ENCODE measurements at places on chromosomes 6 and 20.

- no peak for DNase-seq
Observed at GRCh38 chr20:2112910-2113309, 11.3 kb downstream of the STK35 start.

- peak; percentile 18 for DNase-seq
Observed at GRCh38 chr20:54139188-54139587, 34.6 kb downstream of the CYP24A1 start.

GRCh38 chr6:33840048-33840926 is 36.5 kb upstream of the MLN start:
- peak; percentile 99 for DNase-seq

DNA sequence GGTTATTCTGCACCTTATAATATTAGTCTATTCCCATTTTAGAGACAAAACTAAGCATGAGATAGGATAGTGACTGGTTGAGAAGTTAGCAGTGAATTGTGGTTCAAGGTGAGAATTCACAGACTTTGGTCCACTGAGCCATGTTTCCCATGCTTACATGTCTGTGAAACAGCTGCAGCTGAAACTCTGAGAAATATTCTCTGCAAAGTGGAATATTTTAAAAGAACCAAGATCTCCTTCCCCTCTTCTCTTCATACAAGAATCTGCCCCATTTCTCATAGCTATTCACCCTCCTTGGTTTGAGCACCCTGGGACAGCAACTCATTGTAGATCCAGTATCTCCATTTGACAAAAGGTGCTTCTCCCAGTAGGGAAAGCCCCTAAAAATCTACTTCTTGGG is 70.2 kb upstream of the TMEM170B start:
- DNase-seq, result no peak

DNA sequence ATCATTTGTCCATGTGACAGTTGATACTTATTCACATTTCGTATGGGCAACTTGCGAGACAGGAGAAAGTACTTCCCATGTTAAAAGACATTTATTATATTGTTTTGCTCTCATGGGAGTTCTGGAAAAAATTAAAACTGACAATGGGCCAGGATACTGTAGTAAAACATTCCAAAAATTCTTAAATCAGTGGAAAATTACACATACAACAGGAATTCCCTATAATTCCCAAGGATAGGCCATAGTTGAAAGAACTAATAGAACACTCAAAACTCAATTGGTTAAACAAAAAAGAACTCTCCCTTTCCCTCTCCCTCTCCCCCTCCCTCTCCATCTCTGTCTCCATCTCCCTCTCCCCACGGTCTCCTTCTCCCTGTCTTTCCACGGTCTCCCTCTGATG is 19.4 kb upstream of the EIF2S2 start:
- DNase-seq, result peak; percentile 26

DNA sequence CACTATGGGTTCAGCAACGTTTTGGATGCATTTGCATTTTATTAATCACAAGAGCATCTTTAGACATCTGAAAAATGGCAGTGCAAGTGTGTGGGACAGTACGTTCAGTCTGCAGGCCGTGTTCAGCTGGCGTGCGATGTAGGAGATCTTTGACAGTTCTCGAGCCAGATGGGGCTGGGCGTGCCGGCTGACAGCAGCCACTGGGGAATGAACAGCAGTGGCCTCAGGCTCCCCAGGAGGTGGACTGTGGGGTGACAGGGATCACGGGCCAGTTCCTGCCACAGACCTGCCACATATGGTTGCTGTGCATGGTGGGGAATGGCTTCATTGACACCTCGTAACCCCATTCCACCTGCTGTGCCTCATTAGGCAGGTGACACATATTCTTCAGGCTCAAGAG is 16.4 kb upstream of the MLN start:
- peak; percentile 8 for DNase-seq

GRCh38 chr6:139343052-139343750 is 31.2 kb downstream of the CITED2 start:
- DNase-seq, result no peak

GRCh38 chr6:79127660-79128059 is 49.6 kb upstream of the PHIP start:
- DNase-seq, result no peak

GRCh38 chr6:95848717-95849116 is 167.1 kb upstream of the FUT9 start:
- DNase-seq, result no peak

- no peak for DNase-seq
Observed at GRCh38 chr6:124420116-124420840, 542.0 kb upstream of the RNF217 start.

GRCh38 chr6:11810039-11810541 is 31.5 kb upstream of the ADTRP start:
- peak; percentile 89 for DNase-seq

DNA sequence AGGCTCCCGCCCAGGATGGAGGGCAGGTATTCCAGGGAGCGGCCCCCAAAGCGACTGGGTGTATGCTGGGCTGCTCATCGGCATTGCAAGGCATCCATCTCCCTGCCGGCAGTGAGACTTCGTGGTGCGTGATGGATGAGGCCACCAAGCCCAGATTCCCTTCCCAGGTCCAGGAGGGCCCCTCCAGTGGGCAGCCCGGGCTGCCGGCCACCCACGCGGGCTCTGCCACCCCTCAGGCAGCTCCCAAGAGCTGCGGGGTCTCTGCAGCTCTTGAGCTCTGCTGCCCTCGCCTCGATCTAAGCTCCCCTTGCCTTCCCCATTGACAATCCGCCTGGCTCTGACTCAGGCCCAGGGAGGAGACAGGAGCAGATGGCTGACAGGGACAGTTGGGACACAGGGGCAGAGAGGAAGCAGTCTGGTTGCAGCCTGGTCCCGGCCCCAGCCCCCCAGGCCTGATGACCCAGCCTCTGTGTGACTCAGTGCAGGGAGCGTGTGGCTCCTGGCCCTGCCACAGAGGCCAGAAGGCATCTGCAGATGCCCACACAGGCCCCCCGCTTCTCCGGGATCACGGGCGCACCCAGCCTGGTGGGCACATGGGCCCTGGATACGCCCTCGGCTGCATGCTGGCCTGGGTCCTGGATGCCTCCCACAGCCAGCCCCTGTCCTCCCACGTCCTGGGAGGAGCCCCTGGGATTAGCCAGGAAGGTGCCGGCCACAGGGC is 33.0 kb downstream of the SLCO4A1 start:
- DNase-seq, result peak; percentile 54

Data from GM23248 (cell line).